NCI-H2081 (cell line): ENCODE measurements at places on chromosomes 1 and 21.

GRCh38 chr1:84940481-84940880 is 47.5 kb upstream of the LPAR3 start:
- no peak for DNase-seq

DNA sequence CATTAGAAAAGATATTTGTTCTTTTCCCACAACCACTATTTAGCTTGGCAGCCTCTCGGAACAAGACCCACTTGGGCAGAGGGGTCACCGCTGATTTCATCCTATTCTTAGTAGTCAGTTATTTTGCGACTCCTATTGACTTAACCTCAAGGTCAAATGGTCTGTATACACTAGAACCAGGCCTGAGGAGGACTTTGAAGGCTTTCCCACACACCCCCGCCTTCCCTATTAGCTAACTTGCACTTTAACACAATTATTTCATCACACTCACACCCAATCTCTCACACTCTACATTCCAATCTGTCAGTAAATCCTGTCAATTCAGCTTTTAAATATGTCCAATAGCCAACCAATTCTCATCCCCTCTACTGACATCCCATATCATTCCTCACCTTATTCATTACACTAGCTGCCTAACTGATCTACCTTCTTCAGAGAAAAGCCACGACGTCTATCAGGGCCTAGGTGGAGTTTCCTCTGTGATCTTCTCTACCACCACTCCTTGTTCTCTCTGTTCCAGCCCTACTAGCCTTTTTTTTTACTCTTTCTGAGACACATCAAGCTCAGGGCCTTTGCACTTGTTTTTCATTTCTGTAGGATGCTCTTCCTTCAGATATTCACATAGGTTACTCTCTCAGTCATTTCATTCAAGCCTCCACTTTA is 1.0 kb upstream of the NIBAN1 start:
- no peak for DNase-seq

GRCh38 chr21:26282058-26282457 is 111.5 kb upstream of the APP start:
- DNase-seq = no peak

- DNase-seq = no peak
These were observed 9.6 kb downstream of the ST6GALNAC3 start for GRCh38 chr1:76084029-76084627.

DNA sequence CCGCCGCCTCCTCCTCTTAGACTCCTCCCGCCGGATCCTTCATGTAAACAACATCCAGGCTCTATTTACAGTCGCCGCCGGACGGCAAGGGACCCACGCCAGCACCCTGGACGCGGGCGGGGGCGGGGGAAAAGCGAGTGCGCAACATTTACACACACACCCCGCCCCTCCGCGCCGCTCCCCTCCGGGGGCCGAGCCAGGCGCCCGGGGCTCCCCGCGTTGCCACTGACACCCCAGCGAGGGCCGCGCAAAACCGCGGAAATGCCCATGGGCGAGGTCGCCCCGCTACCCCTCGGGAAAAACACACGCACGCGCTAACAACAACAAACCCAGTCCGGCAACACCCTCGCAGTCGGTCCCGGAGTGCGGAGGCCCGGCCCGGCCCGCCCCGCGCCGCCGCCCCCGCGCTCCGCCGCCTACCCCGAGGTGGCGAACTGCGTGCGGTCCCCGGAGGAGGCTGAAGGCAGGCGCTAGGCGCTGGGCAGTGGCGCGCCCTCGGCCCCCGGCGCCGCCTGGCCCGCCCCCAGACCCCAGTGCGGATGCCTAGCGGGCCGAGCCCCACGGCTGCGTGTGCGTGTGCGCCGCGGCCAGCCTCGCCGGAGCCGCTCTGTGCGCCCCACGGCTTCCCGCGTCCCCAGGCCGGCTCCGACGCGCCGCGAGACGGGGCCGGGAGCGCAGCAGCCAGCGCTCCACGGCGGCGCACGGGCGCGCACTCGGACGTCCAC is 81.1 kb upstream of the AK4 start:
- DNase-seq = peak; percentile 31

DNA sequence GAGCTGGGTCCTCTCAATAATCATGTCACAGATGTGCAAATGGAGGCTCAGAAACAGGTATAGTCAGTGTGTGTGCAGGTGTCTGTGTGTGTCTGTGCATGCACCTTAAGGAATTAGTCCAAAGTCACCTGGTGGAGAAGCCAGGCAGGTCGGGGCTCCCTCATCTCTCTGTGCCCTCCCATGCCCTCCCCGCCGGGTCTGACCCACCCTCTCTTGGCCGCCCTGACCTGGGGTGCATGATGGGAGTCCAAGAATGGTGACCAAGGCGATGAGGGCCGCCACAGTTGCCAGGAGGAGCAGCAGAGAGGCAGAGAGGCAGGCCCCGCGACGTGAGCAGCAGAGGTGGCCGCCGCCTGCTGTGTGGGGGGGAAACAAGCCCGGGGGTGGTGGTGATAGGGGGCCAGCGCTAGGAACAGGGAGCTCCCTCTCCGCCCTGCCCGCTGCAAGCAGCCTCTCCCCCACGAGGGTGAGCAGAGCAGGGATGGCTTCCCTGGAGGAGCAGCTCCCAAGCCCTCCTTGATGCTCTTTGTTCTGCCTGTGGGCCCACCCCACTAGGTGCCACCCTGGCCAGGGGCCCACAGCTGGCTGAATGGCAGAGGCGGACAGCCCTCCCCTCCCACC is 3.9 kb downstream of the LDLRAD1 start:
- DNase-seq = no peak

- no peak for DNase-seq
These were observed 204.6 kb downstream of the PTBP2 start for GRCh38 chr1:96926176-96926575.

DNA sequence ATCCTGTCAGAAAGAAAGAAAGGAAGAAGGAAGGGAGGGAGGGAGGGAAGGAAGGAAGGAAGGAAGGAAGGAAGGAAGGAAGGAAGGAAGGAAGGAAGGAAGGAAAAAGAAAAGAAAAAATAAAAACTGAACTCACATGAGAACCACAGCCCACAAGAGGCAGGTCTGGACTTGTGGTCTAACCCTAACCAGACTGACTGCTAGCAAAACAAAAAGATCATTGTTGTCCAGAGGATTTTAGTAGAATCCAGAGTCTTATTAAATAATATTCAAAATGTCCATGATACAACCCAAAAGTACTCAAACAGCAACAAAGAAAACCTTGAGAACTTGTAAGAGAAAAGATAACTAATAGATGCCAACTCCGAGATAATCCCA is 4.7 kb upstream of the ITGB2 start:
- DNase-seq = no peak

GRCh38 chr1:153698020-153698922 is 19.8 kb downstream of the NPR1 start:
- no peak for DNase-seq

GRCh38 chr1:78640462-78640861 is 9.2 kb upstream of the IFI44 start:
- DNase-seq = no peak

- DNase-seq = no peak
These were observed 228.8 kb upstream of the CSF3R start for GRCh38 chr1:36711480-36711879.

- DNase-seq = no peak
These were observed 66.0 kb downstream of the PLEKHA6 start for GRCh38 chr1:204293605-204294337.

DNA sequence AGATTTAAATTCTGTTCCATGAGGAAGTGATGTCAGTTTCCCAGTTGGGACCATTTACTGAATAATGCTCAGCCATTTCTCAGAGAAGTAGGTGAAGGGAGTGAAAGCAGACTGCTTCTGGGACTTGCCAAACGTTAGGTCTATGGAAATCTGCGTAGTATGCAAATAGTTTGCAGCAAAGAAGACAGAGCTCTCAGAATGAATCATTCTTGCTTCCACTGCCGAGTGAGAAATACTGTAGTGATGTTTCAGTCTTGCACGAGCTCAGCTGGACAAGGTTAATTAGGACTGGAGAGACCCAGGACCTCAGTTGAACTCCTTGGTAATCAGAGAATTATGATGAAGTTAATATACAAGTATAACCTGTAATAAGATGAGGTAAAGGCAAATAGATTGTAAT is 317.7 kb upstream of the DAB1 start:
- no peak for DNase-seq

GRCh38 chr1:53153752-53154151 is 11.3 kb upstream of the SLC1A7 start:
- DNase-seq = no peak

DNA sequence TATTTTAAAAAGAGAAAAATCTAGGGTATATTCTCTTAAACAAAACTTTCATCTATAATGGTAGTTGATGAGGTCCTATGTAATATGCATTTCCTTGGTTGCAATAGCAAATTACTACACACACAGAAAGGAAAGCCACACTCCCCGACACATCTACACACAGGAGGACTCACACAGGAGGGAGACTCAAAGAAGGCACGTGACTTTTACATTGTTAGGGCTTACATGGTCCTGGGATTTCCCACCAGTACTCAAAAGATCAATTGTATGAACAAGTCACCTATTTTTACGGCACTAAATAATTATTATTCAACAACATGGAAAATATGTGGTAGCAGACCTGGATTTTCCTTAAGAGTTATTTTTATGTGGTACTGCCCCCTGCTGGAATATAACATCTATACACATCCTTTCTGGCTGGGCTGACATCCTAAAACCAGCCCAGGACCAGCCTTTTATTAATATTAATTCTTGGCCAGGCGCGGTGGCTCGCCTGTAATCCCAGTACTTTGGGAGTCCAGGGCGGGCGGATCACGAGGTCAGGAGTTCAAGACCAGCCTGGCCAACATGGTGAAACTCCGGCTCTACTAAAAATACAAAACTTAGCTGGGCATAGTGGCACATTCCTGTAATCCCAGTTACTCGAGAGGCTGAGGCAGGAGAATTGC is 33.9 kb upstream of the LGALS8 start:
- peak; percentile 64 for DNase-seq

DNA sequence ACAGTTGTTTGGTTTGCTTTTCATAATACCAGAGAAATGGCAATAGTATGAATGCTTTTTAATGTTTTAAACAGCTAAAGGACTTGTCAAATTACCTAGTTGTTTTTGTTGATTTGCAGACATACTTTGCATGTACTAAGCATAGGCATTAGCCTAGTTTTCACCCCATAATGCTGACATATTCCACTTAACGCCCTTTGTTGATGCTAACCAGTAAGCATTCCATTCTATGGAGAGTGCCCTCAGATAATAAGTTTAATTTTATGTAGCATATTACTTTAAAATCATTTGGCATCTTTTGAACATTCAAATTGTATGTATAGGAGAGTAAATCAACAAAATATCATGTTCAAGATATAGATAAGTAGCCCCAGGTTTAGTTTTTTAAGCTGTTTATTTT is 32.5 kb downstream of the RGS21 start:
- no peak for DNase-seq

- peak; percentile 77 for DNase-seq
These were observed at the start of gene RUNX3 for GRCh38 chr1:24930260-24931145. RUNX3 (minus strand) TSS chr1:24930276; CDS start chr1:24929868, 408 bp downstream.

DNA sequence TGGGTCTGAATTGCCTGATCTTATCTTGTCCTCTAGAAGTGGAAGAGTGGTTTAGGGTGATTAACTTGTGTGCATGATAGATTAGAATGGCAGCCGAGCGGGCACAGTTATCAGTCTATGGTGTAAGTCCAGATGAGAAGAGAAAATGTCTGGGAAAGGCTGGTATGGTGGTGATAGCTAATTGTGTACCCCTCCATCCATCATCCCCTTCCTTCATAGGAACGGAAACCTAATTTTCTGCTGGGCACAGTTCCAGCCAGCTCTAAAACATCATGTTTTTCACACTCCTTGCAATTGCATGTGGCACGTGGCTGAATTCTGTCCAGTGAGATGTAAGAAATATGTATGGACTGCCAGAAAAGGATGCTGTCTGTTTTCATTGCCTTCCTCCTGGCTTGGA is 40.9 kb upstream of the ZP4 start:
- DNase-seq = no peak

DNA sequence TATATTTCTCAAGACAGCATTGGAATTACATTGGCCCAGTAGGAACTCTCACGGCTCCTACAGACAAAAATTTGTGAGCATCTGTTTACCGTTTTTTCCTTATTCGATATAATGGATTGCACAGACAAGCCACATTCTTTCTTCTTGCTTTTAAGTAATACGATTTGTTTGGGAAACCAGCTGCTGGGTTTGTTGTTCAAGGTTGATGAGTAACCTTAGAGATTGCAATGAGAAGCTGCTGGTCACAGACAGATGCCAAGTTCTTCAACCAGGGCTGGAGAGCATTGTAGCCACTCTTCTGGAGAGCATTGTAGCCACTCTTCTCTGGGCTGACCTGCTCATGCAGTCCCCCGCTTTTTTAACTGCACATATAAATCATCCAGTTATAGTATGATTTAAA is 1.4 kb upstream of the MIA3 start:
- DNase-seq = no peak
